NCI-H2081 (cell line): ENCODE measurements at places on chromosomes 7 and 10.

DNA sequence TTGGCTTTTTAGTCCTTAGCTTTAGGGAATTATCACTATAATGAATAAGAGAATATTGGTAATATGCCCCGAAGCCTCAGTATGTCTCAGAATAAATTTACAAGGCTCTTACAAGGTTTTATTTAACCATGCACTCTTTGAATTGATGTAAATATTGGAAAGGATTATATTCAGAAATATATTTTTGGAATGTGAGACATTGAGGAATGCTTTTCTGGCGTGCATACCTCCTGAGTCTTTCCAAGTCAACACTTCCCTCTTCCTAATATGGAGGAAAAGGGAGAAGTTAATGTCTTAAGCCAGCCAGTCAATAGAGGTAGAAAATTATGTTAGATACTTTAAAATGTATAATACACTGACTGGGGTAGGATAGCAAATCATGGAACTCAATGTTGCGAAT lies 1.2 kb upstream of the OR2F1 start:
- DNase-seq, result no peak

DNA sequence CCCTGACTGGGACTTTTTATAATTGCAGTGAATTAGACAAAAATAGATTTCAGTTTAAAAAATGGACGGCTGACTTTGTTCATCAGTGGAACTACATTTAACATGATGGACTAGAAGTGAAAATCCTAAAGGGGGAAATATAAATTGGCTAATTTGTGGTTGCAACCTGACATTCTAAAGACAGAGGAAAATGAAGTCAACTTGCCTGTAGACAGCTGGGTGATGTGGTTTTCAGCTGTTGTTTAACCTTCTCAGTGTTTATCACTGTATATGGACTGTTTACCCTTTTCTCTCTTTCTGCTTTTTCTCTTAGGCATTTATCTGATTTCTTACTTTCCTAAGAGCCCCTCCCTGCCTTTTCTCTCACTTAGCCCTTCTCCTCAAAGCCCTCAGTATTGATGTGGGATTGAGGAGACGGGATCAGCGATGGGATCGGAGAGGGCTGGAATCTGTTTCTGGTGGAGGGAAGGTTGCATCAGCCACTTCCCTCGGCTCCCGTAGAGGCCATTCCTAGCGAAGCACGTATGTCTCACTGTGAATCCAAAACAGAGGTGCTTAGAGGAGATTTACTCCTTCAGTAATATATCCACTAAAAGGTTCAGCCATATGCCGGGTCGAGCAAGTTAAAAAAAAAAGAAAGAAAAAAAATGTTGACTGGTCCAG lies 109.0 kb upstream of the KLF6 start:
- DNase-seq, result no peak

DNA sequence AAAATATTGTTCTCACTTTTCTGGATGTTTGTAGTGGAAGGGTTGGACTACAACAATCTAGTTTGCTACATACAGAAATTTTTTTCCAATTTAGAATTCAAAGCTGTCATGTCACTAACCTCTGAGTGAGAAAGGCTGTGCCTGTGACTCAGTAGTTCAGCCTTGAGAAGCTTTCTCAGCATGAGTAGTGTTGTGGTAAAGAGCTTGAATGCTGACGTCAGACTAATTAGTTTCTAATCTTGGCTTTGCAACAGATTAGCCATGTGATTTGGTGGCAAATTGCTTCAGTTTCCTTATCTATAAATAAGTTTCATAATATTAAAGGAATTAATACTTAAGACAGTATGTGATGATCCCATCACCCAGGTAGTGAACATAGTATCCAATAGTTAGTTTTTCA lies 83.8 kb downstream of the ABCA13 start:
- no peak for DNase-seq

DNA sequence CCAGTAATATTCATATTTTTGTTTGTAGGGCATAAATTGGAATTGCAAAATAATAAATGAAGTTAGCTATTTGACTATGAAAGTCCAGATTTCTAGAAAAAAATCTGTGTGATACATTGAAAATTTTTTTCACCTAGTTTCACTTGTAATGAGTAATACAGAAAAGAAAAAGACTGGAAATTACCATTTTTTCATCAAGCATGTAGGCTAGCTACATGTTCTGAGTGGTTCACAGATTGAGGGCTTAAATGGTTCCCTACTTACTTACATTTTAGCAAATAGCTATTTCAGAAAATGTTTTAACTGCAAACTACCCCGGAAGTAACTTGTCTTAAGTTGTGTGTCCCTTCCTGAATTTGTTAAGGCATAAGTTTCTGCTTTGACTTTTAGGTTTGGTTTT lies 396.0 kb downstream of the PHF14 start:
- DNase-seq, result no peak

DNA sequence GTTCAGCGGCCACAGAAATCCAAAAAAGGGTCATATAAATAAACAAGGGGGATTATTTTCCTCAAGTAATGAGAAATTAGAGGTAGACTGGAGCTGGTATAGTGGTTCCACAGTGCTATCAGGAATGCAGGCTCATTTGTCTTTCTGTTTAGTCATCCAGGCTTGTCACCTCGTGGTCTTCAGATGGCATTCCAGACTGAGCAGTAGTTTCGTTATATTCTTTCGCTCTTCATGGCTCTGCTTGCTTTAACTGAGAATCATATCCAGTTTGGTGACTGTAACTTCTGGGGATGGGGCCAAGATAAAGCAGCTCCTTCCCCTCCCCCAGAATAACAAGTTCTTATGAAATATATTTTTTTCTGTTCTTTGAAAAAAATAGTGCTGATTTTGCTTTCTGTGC lies 9.5 kb downstream of the ANKIB1 start:
- DNase-seq, result no peak

DNA sequence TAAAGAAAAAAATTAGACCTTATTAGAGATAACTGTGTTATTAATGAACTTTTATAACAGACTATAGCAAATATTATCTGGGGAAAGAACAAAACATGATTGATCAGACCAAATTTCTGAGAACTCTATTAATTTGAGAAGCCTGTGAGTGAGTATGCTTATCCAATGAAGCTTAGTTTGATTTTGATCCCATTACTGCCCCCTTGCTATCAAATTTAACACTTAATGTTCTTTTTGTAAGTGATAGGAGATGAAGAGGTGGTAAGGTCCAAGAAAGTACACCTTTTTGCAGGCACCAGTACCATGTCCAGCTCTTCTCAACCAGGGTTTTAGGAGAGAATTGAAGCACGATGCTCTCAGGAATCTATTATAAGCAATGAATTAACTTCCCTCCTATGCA lies 49.9 kb downstream of the ZNF365 start:
- no peak for DNase-seq

DNA sequence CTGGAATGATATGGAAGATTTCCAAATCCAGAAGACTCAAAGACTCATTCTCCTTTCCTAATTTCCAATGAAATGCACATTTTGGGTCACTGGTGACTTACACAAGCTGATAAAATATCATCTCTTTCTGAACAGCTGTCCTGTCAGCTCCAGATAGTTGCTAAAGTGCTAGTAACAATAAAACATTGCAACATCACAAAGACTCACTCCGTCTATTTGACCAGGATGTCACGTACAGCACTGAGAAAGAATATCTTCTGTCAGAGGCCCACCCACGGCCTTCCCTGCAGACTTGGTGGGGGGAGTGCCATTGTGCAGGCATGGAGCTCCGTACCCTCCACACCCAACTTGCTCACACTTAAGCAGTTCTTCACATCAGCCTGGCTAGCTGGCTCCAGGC lies 78.9 kb upstream of the EGR2 start:
- no peak for DNase-seq

GRCh38 chr10:79142522-79143309 lies 74.0 kb downstream of the ZMIZ1 start:
- DNase-seq, result no peak

DNA sequence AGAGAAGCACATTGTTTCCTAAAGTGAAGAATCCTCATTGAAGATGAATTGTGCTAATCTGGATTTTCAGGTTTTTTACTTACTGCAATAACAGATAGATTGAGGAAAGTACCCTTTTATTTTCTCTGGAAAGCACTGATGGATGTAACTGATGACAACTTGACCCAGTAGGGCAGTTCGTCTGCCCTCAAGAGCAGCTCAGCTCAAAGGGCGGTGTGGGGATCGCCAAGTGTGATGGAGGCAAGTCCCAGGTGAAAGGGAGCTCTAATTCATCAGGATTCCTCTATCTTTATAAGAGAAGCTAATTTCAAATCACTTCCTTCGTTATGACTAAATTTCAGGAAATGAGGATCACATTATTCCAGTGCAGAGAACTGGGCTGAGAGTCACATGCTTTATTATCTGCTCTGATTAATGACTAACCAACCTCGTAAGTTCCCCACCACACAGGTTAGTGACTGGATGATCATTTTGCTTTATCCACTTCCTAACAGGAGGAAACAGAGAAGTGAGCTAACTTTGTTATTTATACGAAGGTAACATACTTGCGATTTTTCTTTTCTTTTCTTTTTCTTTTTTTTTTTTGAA lies 98.8 kb downstream of the PFKFB3 start:
- no peak for DNase-seq

- no peak for DNase-seq
These were observed 82.0 kb upstream of the RHEB start for GRCh38 chr7:151601521-151602305.

GRCh38 chr7:73699370-73700068 lies 16.1 kb downstream of the BUD23 start:
- no peak for DNase-seq

DNA sequence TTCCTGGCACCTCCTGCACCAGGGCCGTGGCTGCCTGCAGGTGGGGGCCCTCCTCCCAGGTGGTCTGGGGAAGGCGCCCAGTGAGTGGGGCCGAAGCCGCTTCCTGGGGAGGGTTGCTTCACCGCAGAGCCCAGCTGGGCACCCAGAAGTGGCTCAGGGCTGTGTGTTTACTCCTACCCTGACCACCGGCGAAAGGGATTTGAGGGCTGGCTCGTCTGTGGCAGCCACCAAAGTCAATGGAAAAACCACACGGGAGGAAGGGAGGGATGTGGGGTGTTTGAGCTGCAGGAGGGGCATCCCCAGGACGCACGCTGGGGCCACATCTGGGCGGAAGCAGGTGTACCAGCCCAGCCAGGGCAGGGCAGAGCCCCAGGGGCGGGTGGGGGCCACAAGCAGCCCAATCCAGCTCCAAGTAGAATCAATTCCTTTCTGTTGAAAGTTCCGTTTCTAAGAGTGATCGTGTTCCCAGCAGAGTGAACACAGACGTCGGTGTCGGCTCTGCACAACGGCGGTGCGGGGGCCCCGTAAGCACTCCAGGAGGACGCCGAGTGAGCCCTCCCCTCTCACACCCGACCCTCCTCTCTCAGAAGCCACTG lies 69.9 kb downstream of the FOXL3 start:
- no peak for DNase-seq

GRCh38 chr7:49775065-49775948 lies 1.9 kb downstream of the VWC2 start:
- no peak for DNase-seq

DNA sequence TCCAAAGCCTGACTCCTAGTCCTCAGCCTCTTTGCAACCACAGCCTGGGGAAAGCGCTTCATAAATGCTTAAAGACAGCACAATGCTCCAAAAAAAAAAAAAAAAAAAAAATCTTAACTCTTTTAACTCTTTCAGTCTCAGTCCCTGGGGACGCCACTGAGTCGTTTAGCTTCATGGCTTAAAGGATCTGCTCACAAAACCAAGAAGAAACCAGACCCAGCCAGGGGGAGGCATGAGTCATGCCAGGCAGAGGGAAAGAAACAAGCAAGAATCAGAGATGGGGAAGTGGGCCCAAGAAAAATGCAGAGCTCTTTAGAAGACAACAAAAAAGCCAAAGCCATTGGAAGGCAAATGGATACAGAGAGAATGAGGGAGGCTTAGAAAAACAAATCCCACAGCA lies 32.5 kb upstream of the DOCK1 start:
- DNase-seq, result no peak

- no peak for DNase-seq
These were observed 8.2 kb upstream of the LSM8 start for GRCh38 chr7:118175740-118176139.

DNA sequence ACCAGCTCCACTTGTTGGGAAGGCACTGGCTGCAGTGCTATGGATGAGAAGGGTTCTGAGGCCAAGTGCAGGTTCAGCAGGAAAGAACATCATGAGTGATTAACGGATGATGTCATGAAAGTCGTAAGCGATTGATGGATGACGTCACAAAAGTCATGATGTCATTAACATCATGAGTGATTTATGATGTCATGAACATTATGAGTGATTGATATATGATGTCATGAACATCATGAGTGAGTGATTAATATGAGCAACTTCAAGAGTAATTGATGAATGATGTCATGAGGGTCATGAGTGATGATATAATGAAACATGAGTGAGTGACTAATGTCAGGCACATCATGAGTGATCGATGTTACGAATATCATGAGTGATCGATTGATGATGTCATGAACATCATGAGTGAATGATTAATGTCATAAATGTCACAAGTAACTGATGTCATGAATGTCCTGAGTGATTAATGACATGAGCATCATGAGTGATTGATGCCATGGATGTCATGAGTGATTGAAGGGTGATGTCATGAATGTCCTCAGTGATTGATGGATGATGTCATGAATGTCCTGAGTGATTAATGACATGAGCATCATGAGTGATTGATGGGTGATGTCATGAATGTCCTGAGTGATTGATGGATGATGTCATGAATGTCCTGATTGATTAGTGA lies 185.6 kb downstream of the PAXIP1 start:
- DNase-seq, result no peak

- DNase-seq, result no peak
These were observed 91.9 kb downstream of the WNT2 start for GRCh38 chr7:117231047-117231359.

- no peak for DNase-seq
These were observed 71.9 kb downstream of the NT5C2 start for GRCh38 chr10:103120977-103121735.

- DNase-seq, result no peak
These were observed 83.2 kb downstream of the HECTD2 start for GRCh38 chr10:91493313-91493712.

GRCh38 chr7:69717221-69717620 lies 118.9 kb downstream of the AUTS2 start:
- no peak for DNase-seq

GRCh38 chr7:19397911-19398310 lies 252.7 kb upstream of the FERD3L start:
- DNase-seq, result no peak

- no peak for DNase-seq
These were observed 50.1 kb upstream of the HDAC9 start for GRCh38 chr7:18445483-18445882.

GRCh38 chr7:98249106-98249505 lies 2.9 kb downstream of the TECPR1 start:
- no peak for DNase-seq

- no peak for DNase-seq
These were observed 3.6 kb downstream of the DUSP5 start for GRCh38 chr10:110501142-110501937.

- no peak for DNase-seq
These were observed 57.7 kb downstream of the OSBPL3 start for GRCh38 chr7:24922099-24922773.
